NCI-H2081 (cell line): ENCODE measurements at places on chromosomes 6 and 20.

DNA sequence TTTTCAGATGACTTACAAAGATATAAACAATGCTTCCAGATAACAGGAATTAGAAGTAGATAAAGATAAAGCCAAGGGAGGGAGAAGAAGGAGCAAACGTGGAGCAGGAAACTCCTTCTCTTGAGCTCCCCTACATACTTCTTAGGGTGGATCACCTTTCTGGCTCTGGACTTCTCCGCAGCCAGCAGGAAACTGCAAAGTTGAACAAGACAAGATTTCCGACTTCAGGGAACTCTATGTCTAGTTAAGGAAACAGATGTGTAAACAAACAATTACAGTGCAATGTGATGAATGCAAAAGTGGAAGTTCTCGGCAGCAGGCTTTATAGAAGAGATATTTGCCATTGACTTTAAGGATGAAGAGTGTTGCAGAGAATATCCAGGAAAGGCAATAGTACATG lies 134.0 kb upstream of the MARCKS start:
- no peak for DNase-seq

- DNase-seq, result peak; percentile 18
These were observed 43.4 kb downstream of the NHSL1 start for GRCh38 chr6:138455746-138456400.

GRCh38 chr6:159969204-159969912 lies 476 bp downstream of the IGF2R start:
- DNase-seq, result no peak

DNA sequence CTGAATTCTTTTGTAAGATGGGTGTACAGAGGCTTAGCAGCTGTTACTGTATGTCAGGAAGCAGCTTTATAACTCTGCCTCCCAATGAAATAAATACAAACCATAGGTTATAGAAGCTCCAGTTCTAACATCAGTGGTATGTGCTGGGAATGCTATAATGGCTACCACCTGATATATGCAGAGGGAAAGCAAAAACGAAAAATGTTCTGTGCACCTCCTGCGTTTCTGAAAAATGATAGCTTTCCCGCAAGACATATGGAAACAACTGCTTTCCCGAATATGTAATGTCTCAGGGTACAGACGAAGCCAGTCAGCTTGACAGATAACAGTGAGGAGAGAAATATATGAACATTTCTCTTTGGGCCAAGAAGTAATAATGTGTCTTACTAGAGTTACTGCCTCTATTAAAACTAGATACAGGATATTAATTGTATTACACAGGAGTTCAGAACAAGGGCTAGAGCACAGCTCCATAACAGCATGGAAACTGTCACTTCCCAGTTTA lies 517.0 kb upstream of the NRSN1 start:
- DNase-seq, result no peak

- no peak for DNase-seq
These were observed 3.7 kb upstream of the FAXC start for GRCh38 chr6:99353126-99353525.

- no peak for DNase-seq
These were observed 350.7 kb downstream of the LAMA2 start for GRCh38 chr6:129233458-129234134.

DNA sequence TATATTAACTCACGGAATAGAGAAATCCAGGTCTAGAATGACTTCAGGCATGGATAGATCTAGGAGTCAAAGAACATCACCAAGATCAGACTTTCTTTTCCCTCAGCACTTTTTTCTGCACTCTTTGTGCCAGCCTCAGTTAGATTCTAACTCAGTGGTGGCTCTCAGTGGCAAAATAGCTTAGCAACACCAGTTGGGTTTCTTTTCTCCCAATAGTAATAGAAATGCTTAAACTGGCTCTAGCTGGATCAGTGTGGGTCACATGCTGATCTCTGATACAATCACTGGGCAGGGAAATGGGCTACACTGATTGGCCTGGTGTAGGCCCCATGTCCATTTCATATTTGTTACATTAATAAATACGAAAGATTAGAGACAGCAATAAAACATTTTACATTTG lies 44.2 kb upstream of the ARFGEF2 start:
- no peak for DNase-seq

DNA sequence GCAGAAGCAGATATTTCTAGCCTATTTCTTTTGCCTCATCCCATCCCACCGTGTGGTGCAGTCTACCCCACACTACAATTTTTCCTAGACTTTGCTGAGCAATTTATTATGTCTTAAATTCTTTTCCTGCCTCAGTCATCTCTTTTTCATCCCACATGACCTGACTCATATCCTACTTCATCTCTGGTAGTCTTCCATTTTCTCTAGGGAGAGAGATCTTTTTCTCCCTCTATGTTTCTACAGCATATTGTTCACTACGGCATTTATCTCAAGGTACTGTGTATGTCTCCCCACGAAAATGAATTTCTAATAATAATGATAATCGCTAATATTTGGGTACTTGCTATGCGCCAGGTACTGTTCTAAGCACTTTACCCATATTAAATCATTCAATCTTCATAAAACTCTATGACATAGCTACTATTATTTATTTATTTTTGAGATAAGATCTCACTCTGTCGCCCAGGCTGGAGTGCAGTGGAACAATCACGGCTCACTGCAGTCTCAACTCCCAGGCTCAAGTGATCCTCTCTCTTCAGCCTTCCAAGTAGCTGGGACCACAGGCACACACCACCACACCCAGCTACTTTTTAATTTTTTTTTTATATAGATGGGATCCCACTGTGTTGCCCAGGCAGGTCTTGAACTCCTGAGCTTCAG lies 15.6 kb downstream of the PDSS2 start:
- DNase-seq, result no peak

DNA sequence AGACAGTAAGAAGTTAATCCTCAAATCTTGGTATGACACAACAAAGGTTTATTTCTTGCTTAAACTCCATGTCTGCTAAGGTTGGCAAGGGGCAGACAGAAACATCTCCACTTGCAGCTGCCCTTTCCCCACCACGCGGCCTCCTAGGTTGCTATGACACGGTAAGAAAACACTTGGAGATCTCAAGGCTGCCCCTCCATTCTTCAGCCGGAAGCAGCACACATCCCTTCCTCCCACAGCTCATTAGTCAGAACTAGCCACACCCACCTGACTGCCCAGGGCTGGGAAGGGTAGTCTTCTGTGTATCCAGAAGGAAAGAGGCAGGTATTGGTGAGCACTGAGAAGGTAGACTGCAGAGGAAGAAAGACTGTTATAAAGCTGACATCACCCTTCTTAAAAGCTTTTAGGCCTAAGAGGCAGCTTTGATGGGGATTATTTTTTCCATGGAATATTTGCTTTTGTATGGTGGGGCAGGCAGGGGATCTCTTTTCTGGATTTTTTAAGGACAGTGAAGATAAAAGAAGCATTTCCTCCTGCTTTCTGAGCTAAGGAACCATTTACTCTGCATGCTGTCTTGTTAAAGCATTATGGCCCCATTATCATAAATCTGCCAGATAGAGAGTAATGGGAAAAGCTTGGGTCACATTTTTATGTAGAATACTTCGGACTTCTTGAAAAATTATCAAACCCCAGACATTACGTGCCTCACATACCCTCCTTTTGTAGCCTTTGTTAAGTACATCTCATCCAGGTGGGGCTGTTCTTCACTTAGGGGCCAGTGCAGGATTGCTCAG lies 41.6 kb downstream of the MRAP2 start:
- no peak for DNase-seq

DNA sequence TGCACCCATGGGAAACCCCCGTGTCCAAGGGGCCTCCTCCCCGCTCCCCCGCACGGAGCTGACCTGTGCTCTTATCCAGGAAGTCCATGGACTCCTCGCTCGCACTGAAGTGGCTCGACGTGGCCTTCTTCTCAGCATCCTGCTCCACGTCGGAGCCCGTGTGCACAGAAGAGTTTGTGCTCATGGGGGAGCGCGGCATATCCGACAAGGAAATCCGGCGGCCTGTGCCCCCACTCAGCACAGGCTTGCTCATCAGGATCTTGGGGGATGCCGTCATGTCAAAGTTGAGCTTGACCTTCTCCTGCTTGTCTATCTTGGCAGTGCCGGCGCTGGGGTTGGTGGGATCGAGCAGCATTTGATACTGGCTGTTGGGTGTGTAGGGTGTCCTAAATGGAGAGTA lies 80.2 kb downstream of the ZMYND8 start:
- no peak for DNase-seq

DNA sequence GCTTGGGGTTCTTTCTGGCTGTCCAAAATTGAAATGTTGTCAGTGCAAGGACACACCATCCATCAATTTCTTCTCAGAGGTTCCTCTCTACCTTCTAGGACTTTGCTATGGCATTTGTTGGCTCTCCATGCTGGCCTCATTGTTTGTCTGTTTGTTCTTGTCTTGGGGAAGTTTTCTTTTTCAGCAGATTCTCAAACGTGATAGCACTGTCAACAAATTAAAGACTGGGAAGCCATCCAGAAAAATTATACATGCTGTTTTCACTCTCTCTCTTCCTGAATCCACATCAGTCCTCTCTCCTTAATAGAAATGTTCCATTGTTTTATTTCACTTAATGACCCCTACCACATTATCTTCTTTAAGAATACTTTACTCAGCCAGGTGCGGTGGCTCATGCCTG lies 130.4 kb downstream of the PCSK2 start:
- DNase-seq, result peak; percentile 71
